CD4-positive, alpha-beta T cell treated with Interleukin-21 for 1 hour (primary cell): ENCODE measurements at places on chromosomes 1 and 21.

GRCh38 chr1:161702250-161702649, 4.8 kb upstream of the FCRLA start:
- no peak for DNase-seq

DNA sequence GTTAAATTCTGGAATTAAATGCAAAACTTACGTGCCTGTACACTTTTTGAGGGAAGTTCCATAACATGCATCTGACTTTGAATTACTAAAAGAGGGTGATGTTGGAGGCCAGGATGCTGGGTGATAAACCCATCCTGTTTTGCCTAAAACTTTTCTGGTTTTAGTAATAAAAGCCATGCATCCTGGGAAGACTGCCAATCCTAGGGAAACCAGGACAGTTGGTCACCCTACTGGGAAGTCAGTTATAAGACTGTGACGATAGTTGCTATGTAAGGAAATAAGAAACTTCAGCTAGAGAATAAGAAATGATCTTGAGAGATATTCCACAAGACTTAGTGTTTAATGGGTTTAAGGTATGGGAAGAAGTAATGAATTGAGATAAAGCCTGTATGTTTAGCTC, 336.6 kb upstream of the LYPLAL1 start:
- DNase-seq, result no peak

DNA sequence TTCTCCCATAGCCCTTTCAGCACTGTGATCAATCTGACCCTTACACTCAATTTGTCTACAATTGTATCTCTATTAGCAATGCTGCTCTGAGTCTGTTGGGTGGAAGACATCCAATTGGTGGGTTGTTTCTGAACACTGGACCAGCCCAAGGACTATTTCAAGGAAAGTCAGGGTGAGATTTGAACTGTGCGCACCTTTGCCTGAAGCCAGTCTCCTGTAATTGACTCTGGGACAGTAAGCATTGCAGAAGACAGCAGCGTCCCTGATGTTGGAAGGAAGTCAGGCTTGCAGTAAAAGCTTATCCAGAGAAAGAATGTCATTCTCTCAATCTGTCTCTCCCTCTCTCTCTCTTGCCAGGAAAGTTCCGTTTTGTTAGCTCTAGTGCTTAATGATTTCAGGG, 233.9 kb downstream of the KIF26B start:
- no peak for DNase-seq

GRCh38 chr1:41980827-41981653, 62.3 kb upstream of the HIVEP3 start:
- DNase-seq, result peak; percentile 3

DNA sequence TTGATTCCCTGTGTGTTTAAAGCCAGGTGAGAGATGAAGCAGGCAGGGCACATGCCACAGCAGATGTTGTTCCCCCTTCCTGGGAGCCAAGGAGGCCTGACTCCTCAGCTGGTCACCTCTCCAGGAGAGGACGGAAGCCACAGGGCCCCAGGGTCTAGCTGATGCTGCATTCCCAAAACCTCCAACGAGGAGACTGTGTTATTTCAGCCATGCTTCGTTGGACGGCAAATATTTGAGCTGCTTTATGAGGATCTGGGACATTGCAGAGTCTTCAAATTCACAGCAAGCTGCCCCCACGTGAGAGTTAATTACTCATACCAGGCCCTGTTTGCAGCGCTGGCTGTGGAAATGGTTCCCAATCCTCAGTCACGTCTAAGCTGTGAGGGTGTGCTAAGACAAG, 85.3 kb downstream of the CDC7 start:
- DNase-seq, result no peak

DNA sequence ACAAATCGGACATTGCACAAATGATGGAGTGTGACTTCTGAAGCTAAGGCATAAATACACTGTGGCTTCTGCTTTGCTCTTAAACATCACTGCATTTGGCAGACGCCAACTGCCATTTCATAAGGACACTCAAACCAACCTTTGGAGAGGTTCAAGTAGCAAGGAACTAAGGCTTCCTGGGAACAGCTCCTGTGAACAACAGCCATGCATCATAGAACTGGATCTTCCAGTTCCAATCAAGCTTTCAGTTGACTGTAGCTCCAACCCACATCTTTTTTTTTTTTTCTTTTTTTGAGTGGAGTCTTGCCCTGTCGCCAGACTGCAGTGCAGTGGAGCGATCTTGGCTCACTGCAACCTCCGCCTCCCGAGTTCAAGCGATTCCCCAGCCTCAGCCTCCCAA, 10.7 kb upstream of the HUNK start:
- no peak for DNase-seq

GRCh38 chr1:153795330-153795837, 20.2 kb downstream of the SLC27A3 start:
- no peak for DNase-seq

GRCh38 chr1:194705123-194705854, 1518.9 kb upstream of the B3GALT2 start:
- no peak for DNase-seq

DNA sequence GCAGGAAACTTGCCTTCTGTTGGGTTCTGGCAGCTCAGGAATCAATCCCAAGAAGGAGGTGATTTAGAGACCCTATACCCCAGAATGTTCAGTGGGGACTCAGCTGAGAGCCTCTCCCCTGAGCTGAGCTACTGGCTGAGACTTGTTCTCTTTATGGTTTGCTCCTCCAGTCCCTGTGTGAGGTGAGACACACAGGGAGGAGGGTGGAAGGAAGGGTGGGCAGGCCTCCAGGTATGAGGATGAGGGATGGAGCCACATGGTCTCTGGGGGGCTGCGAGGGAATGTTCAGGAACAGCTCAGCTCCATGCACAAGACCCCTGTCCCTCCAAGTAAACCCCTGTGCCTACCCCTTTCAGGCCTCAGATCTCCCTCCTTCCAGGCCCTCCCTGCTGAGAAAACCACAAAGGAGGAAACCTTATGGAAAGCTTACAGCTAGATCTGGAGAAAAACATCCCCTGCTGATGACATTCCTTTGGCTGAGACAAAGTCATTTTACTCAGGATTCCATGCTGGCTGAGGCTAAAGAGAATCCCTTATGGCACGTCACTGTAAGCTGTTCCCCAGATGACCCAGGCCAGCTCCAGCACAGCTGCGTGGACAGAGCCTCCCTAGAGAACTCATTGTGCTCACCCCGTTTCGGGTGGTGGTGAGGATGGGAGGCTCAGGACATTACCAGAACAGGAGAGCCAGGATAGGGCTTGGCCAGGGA, 91.5 kb upstream of the IPO9 start:
- DNase-seq, result no peak

- DNase-seq, result no peak
These were observed 86.1 kb upstream of the CD53 start for GRCh38 chr1:110786802-110787327.

DNA sequence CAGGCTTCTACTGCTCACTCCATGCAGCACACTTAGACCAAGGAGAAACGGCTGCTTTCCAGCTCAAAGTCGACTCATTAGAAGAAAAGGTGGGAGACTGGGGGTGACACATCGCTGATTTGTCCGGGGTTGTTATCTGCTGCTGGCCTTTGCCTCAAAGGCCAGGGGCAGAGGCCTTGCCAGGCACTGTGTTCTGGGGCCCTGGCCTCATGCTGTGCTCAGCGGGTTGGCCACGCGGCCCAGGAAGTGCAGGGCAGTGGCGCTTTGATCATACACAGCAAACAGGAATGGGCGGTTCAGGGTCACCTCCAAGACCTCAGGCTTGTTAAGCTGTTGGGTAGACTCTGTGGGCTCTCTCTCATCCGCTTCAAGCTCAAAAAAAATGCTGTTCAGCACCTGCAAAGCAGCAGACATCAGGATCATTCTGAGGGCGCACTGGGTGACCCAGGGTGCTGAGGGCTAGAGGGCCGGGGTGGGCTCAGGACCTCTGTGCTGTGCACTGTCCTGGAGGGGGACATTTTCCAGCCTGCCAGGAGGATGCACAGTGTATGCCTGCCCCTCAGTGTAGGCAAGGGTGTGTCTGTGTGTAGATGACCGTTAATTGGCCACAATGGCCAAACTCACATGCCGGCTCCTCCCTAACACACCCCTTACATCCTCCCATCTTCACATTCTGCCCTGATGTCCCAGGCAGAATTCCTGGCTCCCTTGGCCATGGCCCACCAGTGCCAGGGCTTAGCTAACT, 10.8 kb downstream of the AGT start:
- no peak for DNase-seq

GRCh38 chr1:223621312-223621734, 44.2 kb downstream of the CAPN8 start:
- no peak for DNase-seq

DNA sequence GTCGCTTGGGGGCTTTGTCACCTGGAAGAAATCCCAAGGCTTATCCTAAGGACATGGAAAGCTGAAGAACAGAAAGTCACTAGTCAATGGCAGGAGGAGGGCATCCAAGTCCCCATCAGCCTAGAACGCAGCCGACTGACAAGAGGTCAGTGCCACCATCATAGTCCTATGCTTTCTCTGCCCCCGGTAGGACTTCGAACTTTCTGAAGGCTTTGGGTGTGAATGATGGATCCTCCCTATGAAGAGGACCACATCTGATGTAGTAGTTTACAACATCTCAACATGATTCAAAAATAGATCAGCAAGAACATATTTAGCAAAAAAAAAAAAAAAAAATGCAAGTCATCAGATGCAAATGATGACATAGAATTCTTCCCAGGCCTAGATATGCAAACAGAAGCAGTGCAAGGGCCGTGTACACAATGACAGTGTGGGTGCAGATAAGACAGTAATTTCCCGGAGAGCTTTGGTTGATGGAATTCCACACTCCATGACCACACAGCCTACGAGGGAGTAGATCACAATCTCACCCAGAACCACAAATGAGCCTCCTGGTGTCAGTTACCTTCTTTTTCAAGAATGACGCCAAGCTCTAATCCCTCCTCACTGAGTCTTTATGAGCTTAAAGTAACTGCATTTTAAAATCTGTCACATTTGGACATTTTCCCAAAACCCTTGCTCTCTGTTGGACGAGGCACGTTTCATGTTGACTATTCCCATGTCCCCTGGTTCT, 88.2 kb downstream of the PSMG1 start:
- DNase-seq, result no peak

GRCh38 chr1:203278082-203278884, 27.0 kb upstream of the BTG2 start:
- DNase-seq, result peak; percentile 44

GRCh38 chr1:229164836-229165735, 105.8 kb upstream of the RAB4A start:
- DNase-seq, result no peak

GRCh38 chr21:42509244-42509643, 4.4 kb upstream of the SLC37A1 start:
- no peak for DNase-seq

DNA sequence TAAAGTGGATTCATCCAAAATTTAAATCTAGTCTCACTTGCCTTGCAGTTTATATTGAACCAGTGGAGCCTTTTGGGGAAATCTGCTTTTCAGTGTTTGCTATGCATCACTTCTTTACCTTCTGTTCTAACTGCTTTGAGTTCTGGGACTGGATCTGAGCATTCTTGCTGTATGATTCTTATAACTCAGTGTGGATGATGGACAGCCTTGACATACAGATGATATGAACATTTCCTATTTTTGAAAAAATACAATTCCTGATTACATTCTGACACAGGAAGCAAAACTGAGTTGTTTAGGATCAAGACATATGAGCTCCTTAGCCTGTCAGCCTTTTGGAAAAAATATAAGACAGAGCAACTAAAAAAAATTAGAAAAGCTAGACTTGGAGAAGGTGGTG, 115.2 kb downstream of the DISP1 start:
- DNase-seq, result no peak

DNA sequence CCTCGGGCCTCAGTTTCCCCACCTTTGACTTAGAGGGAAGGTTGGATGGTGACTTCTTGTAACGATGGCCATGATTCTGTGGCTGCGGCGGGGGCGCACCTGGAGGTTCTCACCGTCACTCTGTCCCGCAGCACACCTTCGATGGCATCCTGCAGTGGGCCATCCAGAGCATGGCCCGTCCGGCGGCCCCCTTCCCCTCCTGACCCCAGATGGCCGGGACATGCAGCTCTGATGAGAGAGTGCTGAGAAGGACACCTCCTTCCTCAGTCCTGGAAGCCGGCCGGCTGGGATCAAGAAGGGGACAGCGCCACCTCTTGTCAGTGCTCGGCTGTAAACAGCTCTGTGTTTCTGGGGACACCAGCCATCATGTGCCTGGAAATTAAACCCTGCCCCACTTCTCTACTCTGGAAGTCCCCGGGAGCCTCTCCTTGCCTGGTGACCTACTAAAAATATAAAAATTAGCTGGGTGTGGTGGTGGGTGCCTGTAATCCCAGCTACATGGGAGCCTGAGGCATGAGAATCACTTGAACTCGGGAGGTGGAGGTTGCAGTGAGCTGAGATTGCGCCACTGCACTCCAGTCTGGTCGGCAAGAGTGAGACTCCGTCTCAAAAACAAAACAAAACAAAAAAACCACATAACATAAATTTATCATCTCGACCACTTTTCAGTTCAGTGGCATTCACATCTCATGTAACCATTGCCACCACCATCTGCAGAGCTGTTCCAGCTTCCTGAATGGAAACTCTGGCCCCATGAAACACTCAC, 2.1 kb upstream of the PFKL start:
- peak; percentile 83 for DNase-seq

DNA sequence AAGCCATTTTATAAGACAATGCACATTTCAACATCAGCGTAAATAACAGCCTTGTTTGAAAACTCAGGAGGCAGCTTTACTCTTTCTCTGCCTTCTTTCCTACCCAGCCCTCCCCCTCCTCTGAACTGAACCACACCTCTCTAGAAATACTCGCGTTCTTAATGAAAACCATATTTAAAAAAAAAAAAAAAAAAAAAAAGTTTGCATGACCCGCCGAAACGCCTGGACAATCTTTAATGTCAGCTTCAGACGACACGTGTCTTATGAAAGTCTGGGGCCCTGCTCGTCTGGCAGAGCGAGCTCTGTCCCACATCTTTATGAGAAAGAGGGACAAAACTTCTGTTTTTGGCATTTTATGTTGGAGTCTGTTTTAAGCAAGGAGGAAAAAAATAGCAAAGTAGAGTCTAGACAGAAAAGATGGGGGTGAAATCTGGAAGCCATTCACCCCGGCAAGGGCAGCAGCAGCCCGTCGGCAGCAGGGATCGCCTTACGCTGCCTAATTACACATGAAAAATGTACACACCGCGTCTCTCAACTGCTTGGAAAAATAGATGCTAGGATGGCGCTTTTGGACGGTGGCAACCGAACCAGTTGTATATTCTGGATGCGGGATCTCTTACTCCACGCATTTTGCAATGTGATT, 130.4 kb upstream of the ETS2 start:
- no peak for DNase-seq

GRCh38 chr1:162385280-162385623, 3.7 kb downstream of the C1orf226 start:
- DNase-seq, result no peak

- peak; percentile 15 for DNase-seq
These were observed 98.8 kb downstream of the SDCCAG8 start for GRCh38 chr1:243354511-243355153.

- DNase-seq, result peak; percentile 1
These were observed 372.2 kb downstream of the MRPL39 start for GRCh38 chr21:25234857-25235801.

- DNase-seq, result no peak
These were observed 1113.9 kb upstream of the B3GALT2 start for GRCh38 chr1:194300340-194300739.
